Activated CD8-positive, alpha-beta T cell treated with anti-CD3 and anti-CD28 coated beads, Interleukin-2, amount 10 ng/mL, durations not matched to agents 7 days and 5 days (primary cell): ENCODE measurements at places on chromosomes 3 and 15. TPM values are rescaled to one million over a fixed set of nuclear protein-coding genes. Genes with fewer than 3 reads are reported as not detected.
A peak's percentile ranks its signal among the peaks of the same experiment; 100 is the strongest.

DNA sequence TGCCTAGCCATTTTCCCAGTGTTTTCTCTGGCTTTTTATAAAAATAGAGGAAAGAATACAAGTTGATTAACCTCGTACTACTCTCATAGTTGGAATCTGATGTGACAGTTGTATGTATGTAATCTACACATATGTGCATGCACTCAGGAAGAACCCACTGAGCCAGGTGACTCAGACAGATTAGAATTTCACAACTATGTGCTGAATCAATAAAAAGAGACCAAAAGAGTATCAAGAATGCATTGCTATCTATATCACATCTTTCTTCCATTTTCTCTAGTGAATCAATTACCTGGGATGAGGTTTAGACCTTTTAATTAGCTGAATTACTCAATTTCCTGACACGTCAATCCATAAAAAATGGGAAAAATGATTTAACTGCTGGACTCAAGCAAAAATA lies 319.3 kb upstream of the ATP10A start:
- no peak for DNase-seq

DNA sequence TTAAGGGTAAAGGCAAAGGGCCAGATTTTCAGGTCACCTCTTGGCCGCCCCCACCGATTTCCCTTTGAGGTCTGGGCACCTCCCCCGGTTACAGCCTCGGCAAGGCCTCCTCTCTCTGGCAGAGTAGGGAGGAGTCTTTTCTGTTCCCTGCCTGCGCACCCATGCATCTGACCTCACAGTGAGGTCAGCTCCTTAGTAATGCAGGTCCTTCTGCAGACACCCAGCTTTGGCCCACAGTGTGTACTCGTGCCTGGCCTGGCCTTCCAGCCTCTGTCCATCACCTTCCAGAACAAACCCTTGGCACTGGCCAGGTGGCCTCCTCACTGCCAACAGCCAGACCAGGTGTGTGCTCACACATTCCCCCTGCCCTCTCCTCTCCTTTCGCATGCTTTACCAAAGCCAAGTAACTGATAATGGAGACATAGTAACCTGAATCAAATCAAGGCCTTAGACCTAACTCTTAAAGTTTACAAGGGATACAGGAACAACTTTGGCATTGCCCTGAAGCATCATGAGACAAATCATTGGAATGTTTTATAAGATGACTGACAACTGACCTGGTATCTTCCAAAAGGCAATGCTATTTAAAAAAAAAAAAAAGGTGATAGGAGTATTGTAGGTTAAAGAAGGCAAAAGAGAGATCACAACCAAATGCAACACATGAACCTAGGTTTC lies 61.3 kb downstream of the CORO2B start:
- DNase-seq, result no peak

- DNase-seq, result no peak
Observed at GRCh38 chr3:28286595-28286994, 45.2 kb downstream of the CMC1 start.

GRCh38 chr3:126146525-126147146 lies 33.8 kb downstream of the ALDH1L1 start:
- DNase-seq, result peak; percentile 14

DNA sequence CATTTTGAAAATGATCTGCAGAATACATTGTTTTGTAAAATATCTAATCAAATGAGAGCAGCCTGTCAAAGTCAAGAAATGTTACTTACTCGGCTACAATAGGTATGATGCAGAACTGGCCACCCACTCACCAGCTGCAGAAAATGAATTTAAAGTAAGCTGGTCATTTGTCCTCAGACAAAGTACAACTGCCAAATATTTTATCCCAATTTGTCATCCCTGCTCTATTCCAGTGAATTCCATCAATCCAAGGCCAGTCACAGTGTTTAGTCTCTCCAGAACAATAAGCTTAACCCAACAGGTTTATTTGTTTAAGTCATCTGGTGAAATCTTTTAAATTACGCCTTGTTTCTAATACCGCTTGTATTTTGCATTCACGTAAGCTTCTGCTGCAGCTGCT lies 46.6 kb upstream of the TCF12 start:
- no peak for DNase-seq

DNA sequence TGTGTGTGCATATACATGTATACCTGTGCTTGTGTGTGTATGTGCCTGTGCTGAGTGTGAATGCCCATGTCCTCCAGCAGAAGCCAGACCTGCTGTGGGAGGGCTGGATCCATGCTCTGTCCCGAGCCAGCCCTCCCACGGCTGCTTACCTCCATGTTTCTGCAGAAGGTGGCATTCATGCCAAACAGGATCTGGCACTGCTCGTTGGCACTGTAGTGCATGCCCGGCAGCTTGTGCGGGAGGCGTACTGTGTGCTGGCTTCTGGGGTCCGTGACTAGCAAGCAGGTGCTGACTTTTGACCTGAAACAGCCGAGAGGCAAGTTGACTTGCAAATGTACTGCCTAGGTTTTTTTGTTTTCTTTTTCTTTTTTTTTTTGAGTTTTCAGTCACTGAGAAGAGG lies 189.3 kb downstream of the ADAMTS17 start:
- DNase-seq, result no peak

DNA sequence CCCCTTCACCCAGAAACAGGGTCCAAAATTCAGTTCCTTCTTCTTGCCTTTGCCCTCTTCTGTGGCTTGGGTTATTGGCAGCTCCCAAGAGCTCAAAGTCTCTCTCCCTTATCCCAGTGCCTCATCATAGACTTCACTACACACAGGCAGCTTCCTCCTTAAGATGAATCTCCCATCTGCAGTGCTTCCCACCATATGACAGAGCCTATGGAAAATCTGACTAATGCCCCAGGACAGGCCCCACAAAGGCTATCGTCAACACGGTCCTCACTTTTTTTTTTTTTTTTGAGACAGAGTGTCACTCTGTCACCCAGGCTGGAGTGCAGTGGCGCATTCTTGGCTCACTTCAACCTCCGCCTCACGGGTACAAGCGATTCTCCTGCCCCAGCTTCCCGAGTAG lies 194.1 kb downstream of the MEX3B start:
- no peak for DNase-seq

- no peak for DNase-seq
Observed at GRCh38 chr3:17969985-17970568, 227.6 kb upstream of the TBC1D5 start.

GRCh38 chr3:27326202-27326601 lies 43.0 kb downstream of the NEK10 start:
- DNase-seq, result no peak

DNA sequence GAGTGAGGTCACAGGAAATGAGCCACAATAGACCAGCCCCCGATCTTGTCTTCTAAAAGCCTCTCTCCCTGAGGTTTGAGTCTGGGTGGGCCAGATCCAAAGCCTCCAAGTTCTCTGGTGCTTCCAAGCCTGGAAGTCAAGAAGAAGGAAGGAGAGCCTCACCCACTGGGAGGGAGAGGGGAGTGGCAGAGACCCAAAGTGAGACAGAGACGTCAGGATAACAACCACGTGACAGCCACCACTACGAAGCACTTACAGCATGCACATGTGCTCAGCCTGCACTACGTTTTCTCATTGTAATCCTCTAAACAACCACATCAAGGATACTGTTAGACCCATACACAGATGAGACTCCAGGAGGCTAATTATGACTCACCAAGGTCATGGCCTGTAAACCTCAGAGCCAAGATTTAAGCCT lies 197.3 kb upstream of the LINGO1 start:
- no peak for DNase-seq

DNA sequence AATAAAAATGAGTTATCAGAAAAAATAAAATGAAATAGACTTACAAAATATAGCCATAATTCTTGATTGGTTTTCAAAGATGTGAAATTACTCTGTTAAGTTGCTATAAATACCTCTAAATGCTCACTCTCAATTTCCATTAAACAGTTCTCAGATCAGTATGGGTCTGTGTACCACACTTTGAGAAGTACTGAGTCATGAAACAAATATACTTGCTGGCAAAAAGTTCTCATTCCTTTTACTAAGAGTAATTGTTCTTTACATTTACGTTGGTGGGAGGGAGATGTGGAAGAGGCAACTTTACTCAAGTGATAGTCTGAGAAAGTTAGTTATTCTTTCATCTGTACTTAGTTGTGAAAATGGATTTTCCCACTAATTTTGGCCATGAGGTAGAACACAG lies 96.3 kb downstream of the ZNF385D start:
- DNase-seq, result no peak

GRCh38 chr15:65309882-65310418 lies 5.5 kb downstream of the RNU5B-1 start:
- DNase-seq, result no peak

DNA sequence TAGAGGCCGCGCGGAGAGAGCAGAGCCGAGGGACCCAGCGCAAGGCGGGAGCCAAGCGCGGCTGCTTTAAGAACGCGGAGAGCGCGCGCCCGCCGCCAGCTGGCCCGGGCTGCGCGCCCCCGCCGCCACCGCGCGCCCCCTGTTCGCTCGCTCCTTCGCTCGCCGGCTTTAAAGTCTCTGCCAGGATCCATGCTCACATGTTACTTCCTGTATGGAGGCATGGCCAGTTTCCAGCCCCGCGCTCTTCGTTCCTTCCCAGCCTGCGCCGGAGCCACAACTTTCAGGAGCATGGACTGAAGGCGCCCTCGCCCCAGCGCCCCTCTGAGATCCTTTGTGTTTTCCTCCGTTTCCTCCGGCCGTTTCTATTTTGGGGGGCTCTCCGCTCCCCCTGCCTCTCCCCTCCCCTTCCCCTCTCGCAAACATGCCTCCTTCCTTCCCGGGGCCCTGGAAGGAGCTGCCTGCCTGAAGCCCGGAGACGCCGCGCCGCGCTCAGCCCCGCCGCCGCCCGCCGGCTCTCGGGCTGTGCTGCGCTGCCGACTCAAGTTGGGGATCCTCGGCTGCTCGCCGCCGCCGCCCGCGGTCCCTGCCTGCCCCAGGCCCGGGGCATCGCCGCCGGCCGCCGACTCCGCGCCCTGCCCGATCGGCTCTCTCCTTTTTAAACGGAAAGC lies at the start of gene PTPRG:
PTPRG (plus strand) TSS at position 198 of the 668 bp plus-strand sequence. CDS start 717 bp downstream, outside the sequence.
- DNase-seq, result peak; percentile 32

DNA sequence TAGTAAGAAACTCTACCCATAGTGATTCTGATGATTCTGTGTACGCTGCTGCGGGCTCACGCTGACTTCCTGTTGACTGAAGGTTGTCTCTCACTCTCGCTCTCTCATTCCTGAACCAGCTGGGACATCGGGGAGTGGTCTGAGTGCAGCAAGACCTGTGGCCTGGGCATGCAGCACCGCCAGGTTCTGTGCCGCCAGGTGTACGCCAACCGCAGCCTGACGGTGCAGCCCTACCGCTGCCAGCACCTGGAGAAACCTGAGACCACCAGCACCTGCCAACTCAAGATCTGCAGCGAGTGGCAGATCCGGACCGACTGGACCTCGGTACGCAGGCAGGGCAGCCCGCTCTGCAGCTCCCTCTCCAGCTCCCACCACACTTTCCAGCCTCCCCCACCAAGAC lies 63.6 kb upstream of the NR2E3 start:
- DNase-seq, result no peak

- DNase-seq, result no peak
Observed at GRCh38 chr3:2148561-2149340, 50.1 kb downstream of the CNTN4 start.

DNA sequence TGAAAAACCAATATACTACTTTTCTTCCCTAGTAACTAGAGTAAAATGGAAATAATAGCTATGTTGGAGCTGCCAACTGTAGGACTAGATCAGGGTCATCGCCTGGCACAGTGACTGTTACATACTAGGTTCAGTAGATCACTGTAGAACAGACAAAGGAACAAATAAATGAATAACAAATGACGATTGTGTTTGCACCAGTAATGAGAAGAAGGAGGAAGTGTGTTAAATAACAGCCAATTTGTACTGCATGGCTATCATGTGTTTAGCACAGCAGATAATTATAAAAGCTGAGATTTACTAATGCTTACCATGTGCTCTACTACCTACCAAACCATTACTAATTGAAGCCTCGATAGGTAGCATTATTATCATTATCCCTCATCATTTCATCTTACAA lies 85.3 kb upstream of the FXR1 start:
- DNase-seq, result no peak

DNA sequence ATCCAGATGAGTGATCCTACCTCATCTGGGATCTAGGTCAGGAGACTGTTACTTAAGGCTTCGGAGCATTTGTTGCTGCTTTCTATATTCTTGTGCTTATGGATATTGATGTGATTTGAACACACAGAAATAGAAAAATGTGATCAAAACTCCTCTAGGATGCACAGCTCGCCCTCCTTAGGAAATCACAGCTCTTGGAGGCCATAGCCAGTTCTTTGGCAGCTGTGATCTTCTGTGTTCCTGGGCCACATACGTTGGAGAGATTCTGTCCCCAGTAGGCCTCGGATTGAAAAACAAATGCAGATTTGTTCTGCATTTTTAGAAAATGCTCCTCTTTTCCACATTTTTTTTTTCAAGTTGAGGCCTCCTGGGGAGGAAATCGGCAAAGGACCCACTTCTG lies 437.4 kb upstream of the THBS1 start:
- DNase-seq, result no peak

- DNase-seq, result no peak
Observed at GRCh38 chr3:191502583-191502982, 41.6 kb downstream of the PYDC2 start.

DNA sequence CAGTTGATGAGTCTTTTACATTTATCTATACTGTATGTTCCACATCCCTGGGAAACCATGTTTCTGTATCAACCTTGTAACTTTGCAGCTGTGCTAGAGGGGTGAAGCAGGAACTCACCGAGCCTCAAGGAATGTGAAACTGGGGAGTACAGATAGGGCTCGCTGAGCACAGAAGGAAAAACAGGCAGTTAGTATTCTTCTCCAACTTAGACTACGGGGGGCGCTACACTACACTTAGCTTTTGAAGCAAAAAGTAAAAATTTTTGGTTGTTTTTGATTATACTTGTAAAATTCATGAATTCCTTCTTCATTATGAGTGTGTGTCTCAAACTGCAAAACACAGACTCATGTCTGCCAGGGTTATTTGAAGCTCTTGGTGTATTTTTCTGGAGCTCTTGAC lies 132.7 kb upstream of the RGMA start:
- no peak for DNase-seq

GRCh38 chr3:16849229-16849628 lies 35.5 kb upstream of the PLCL2 start:
- peak; percentile 80 for DNase-seq

GRCh38 chr3:147758771-147759170 lies 349.6 kb downstream of the ZIC1 start:
- no peak for DNase-seq

GRCh38 chr3:169288553-169288952 lies 375.0 kb downstream of the MECOM start:
- DNase-seq, result no peak

- DNase-seq, result no peak
Observed at GRCh38 chr3:101143012-101143411, 149.8 kb upstream of the ABI3BP start.

GRCh38 chr3:69864766-69865165 lies 125.5 kb downstream of the MITF start:
- DNase-seq, result no peak

MYO1E gene
- 101 TPM for total RNA-seq

PRR20G gene
- not detected for total RNA-seq

COPB2 gene
- 87.6 TPM for total RNA-seq

C3orf62 gene
- 11.1 TPM for total RNA-seq

CADM2 gene
- 0.21 TPM for total RNA-seq

LIPH gene
- total RNA-seq, result not detected

ALS2CL gene
- 1.3 TPM for total RNA-seq

SLC22A13 gene
- total RNA-seq, result 1.0 TPM

FBXW12 gene
- not detected for total RNA-seq

CCDC39 gene
- not detected for total RNA-seq

VIPR1 gene
- total RNA-seq, result 9.5 TPM

TMEM40 gene
- not detected for total RNA-seq

TMEM45A gene
- 0.42 TPM for total RNA-seq

HEG1 gene
- 61.7 TPM for total RNA-seq

ADAMTS9 gene
- not detected for total RNA-seq

CCR8 gene
- total RNA-seq, result 0.55 TPM

CTXN2 gene
- total RNA-seq, result not detected

AADACL2 gene
- not detected for total RNA-seq

CCR9 gene
- total RNA-seq, result not detected
